B cell (primary cell): ENCODE measurements at places on chromosomes 16 and 17.

DNA sequence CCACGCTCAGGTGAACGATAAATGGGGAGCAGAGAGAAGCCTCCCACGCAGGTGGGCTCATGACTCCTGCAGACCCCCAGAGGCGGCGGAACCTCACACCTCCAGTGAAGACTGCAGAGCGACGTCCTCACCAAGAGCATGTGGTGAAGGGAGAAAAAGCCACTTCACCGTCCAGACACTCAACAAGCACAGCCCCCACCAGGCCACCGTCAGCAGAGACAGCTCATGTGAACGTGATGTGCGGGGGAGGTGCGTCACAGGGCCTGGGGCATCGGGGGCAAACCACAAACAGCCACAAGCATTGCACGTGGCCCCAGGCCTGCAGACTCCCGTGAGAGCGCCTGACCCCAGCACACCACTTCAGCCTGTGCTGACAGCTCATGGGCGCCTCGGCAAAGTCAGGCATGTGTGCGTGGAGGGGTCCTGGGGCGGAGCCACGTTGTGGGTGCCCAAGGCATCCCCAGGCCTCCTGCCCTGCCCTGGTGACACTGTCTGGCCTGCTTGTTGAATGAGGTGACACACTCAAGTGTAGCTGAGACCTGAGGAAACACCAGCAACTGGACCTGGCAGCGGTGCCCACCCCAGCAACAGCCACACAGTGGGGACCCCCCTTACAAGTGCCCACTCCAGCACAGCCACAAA lies 19.0 kb downstream of the LMF1 start:
- DNase-seq = no peak

- DNase-seq = no peak
These were observed 77.4 kb downstream of the SKAP1 start for GRCh38 chr17:48352630-48353029.

DNA sequence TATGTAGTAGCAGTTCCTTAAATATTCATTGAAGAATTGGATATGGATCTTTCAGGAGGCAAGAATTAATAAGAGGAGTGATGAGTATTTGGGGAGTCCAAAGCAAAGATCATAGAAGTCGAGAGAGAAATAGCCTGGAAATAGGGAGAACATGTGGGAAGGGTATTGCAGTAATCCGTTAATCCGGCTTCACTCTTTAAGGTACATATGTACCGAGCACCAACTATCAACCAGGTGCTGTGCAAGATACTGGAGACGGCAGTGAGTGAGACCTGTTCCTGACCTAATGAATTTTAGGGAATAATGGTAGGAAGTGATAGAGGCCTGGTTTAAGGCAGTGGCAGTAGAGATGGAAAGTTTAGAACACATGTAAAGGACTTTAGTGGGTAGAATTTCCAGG lies 1.1 kb downstream of the ELP5 start:
- DNase-seq = no peak

DNA sequence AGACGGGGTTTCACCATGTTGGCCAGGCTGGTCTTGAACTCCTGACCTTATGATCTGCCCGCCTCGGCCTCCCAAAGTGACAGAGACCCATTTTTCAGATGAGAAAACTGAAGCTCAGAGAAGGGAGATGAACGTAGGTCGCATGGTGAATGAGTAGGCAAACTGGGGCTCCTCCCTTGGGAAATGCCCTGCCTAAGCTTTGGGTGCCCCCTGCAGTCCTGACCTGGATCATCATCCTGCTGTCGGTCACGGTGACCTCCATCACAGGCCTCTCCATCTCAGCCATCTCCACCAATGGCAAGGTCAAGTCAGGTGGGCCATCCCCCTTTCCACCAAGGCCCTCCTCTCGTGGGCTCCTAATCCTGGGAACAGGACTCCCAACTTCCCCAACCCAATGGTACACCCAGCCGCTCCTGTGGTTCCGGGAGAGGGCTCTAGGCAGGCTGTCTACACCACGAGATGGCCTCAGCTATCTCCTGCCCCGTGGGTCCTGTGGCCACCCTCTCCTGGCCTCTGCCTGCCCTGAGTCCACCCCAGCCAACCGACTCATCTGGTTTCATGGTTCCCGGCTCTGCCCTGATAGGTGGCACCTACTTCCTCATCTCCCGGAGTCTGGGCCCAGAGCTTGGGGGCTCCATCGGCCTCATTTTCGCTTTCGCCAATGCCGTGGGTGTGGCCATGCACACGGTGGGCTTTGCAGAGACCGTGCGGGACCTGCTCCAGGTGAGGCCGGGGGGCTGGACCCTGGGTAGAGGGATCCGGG lies 4.7 kb downstream of the SLC12A3 start:
- peak; percentile 64 for DNase-seq

- peak; percentile 34 for DNase-seq
These were observed 10.0 kb upstream of the C1QTNF8 start for GRCh38 chr16:1105888-1106620.
